Stomach (tissue), 19 donors: ENCODE measurements at places on chromosomes 3 and 15. TPM values are rescaled to one million over a fixed set of nuclear protein-coding genes. Genes with fewer than 3 reads are reported as not detected.

DNA sequence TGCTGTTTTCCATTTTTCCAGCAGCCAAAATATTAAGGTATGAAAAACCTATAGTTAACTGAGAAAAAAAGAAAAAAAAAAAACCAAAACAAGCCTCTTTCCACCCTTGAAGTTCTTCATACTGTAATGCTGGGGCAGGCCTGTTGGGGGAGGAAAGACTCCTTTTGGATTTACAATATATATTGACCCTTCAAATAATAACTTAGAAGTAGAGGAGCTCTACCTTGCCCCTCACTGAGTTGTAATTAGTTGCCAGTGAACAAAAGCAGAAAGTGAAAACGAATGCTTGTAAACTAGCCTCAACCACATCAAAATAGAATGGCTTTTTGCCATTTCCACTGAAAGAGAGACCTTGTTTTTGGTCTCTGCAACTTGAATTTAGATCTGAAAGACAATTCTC is 326.6 kb downstream of the NR2F2 start:
- no peaks in the 10 kb centered on the region for H3K4me1 ChIP-seq
- no peaks in the 10 kb centered on the region for H3K36me3 ChIP-seq
- no peaks in the 10 kb centered on the region for H3K27me3 ChIP-seq
- no peak overlapping the region for H3K27ac ChIP-seq
- H3K4me3 ChIP-seq = no peak overlapping the region

- DNase-seq = no peak
- H3K27me3 ChIP-seq = no peaks in the 10 kb centered on the region
- peaks cover 8% of the 10 kb centered on the region for H3K4me1 ChIP-seq
Measured at GRCh38 chr3:53536282-53536681, 41.9 kb downstream of the CACNA1D start.

DNA sequence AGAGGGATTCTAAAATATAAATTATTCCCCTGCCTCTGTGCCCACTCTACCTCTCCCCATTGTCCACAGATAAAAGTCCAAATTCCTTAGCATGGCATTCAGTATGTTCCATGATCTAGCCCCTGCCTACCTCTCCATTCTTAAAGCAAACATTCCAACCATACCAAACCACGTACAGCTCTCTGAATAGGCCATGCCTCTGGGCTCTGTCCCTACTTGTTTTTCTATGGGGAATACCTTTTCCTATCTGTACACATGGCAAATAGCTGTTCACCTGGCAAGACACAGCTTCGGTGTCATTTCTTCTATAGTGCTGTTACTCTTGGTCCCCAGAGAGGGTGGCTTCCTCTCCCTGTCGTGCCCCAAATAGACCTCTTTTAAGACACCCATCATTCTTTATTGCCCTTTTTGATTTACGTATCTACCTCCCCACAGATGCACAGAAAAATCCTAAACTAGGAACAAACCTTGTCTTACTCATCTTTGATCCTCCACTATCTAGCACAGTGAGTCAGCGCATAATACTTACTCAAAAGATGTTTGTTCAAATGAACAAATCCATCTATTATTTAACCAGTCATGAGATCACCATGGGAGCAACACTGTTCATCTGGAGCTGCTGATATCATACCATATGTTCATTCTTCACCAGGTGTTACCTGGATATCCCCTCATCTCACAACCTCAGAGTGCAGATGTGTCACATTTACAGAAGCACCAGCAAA is 329.8 kb downstream of the THSD4 start:
- no peaks in the 10 kb centered on the region for H3K27me3 ChIP-seq
- peaks cover 41% of the 10 kb centered on the region for H3K4me1 ChIP-seq
- H3K36me3 ChIP-seq = no peaks in the 10 kb centered on the region
- DNase-seq = no peak
- no peak overlapping the region for H3K27ac ChIP-seq
- no peak overlapping the region for H3K4me3 ChIP-seq

DNA sequence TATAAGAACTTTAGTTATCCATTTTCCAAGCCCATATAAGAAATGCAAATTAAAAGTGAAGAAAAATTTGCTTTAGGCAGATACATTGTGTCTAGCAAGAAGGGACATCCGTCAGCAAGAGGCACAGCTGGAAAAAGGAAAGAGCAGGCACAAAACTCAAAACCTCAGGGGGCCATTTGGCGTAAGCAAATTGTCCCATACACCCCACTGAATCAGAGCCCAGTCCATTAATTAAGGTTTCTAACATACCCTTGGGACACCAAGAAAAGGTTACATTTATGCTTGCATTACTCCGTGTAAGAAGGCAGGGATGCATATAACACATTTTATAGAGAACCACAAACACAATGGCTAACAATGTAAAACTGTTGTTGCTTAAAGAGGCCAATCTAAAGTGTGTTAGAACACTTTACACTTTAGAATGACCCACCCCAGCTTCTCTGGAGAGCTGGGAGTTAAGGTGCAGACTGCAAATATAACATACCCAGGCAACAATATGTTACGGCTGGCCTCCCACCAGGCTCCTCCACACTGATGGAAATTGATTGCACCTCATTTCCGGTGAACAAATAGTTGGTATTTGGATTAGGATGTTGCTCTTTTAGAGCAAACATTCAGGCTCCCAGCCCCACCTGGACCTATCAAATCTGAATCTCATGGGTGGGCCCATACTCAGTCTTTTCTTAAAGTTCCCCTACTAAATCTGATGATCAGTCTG is 23.2 kb downstream of the SEMA5B start:
- no peaks in the 10 kb centered on the region for H3K36me3 ChIP-seq
- no peak overlapping the region for H3K27ac ChIP-seq
- no peaks in the 10 kb centered on the region for H3K4me1 ChIP-seq
- no peak for DNase-seq

DNA sequence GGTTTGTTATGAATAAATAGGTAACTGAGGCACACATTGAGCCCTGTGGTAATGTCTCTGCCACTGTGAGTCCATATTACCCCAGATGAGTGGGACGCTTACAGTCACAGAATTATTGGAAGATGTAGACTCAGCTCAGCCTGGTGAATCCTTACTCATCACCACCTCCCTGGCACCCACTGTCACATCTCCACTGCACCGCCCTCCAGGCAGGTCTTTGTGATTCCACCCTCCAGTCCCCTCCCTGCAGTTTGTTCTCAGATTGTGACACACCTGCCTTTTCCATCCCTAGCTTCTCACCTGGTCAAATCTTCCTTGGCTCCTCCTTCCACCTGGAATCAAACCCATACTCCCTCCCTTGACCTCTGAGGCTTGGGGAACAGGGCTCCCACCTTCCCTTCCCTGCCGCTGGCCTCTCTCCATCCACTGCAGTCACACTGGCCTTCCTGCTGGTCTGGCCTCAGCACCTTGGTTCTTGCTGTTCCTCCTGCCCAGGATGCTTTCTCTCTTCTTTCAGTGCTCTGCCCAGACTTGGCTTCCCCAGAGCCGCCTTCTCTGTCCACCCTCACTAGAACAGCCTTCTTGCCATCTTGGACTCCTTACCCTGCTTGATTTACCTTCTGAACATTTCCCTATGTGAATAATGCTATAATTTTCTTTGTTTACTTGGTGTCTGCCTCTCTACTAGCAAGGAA is 9.4 kb downstream of the SLC6A20 start:
- no peaks in the 10 kb centered on the region for H3K36me3 ChIP-seq
- no peak overlapping the region for H3K27ac ChIP-seq
- H3K4me3 ChIP-seq = no peak overlapping the region
- no peaks in the 10 kb centered on the region for H3K27me3 ChIP-seq
- H3K4me1 ChIP-seq = no peaks in the 10 kb centered on the region
- no peak for DNase-seq

GRCh38 chr15:42131826-42132806 is 24.3 kb downstream of the PLA2G4F start:
- no peaks in the 10 kb centered on the region for H3K4me1 ChIP-seq
- DNase-seq = no peak
- no peaks in the 10 kb centered on the region for H3K27me3 ChIP-seq
- no peak overlapping the region for H3K4me3 ChIP-seq

DNA sequence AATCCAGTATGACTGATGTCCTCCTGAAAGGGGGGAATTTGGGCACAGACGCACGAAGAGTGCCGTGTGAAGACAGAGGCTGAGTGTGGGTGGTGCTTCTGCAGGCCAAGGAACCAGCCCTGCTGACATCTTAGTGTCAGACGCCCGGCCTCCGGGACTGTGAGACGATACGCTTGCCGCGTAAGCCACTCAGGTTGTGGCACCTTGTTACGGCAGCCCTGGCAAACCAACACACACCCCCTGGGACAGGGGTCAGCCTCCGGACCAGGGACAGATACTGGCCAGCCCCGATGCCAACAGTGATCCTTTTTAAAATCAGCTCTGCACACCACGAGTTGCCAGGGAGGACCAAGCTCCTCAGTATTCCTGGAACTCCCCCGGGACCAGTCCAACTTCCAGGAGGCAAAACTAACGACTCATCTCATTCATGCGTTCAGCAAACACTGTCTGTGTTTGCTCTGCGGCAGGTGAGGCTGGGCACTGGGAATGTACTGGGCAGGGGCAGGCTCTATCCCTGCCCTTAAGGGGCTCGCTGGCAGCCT is 21.2 kb upstream of the PIGZ start:
- no peak overlapping the region for H3K27ac ChIP-seq
- no peaks in the 10 kb centered on the region for H3K4me1 ChIP-seq
- H3K36me3 ChIP-seq = no peaks in the 10 kb centered on the region
- DNase-seq = no peak
- H3K27me3 ChIP-seq = peaks cover 19% of the 10 kb centered on the region
- H3K4me3 ChIP-seq = no peak overlapping the region

DNA sequence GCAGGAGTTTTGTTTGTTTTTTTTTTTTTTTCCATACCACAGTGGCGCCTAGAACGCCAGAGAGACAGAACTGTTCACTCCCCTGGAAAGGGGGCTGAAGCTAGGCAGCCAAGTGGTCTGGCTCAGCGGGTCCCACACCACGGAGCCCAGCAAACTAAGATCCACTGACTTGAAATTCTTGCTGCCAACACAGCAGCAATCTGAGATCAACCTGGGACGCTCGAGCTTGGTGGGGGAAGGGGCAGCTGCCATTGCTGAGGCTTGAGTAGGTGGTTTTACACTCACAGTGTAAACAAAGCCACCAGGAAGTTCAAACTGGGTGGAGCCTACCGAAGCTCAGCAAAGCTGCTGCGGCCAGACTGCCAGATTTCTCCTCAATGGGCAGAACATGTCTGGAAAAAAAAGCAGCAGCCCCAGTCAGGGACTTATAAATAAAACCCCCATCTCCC is 29.8 kb downstream of the SPICE1 start:
- H3K36me3 ChIP-seq = no peaks in the 10 kb centered on the region
- H3K4me3 ChIP-seq = no peak overlapping the region
- no peaks in the 10 kb centered on the region for H3K27me3 ChIP-seq
- peak; percentile 32 for DNase-seq

DNA sequence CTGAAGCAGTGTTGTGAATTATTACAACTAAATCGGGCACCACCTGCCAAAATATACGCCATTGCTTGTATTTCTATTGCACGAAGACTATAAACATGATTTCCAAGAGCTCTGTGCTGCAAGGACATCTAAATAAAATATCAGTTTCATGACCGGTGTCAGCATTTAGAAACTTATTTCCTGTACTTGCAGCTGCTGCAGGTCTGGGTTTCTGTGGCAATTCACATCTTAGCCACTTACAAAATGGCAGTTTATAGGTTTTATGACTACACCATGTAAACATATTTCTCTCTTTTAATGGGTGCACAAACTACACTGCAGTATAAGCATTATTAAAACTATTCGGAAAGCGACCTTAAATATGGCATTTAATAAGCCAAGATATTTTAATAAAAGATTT is 359.4 kb downstream of the VPS13C start:
- H3K36me3 ChIP-seq = no peaks in the 10 kb centered on the region
- no peak overlapping the region for H3K4me3 ChIP-seq
- H3K27ac ChIP-seq = no peak overlapping the region
- H3K27me3 ChIP-seq = no peaks in the 10 kb centered on the region

- no peaks in the 10 kb centered on the region for H3K36me3 ChIP-seq
- no peak for DNase-seq
- H3K27ac ChIP-seq = no peak overlapping the region
- no peaks in the 10 kb centered on the region for H3K27me3 ChIP-seq
Measured at GRCh38 chr3:8210882-8211341, 290.7 kb upstream of the LMCD1 start.

DNA sequence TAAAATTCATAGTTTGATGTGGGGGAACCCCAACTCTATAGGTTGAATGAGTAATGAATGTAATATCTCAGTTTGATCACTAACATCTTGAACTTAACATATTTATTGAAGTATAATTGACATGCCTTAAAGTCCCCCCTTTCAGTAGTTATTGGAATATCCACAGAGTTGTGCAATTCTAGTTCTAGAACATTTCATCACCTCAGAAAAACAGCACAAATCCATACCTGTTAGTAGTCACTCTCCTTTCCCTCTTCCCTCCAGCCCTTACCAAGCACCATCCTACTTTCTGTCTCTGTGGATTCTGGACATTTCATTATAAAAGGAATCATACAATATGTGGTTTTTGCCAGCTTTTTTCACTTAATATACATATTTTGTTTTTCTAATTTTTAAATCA is 8.7 kb upstream of the NIT2 start:
- H3K4me1 ChIP-seq = no peaks in the 10 kb centered on the region
- DNase-seq = no peak
- H3K36me3 ChIP-seq = peaks cover 30% of the 10 kb centered on the region
- no peaks in the 10 kb centered on the region for H3K27me3 ChIP-seq
- H3K27ac ChIP-seq = no peak overlapping the region
- no peak overlapping the region for H3K4me3 ChIP-seq

GRCh38 chr3:17802950-17803349 is 60.5 kb upstream of the TBC1D5 start:
- no peak for DNase-seq
- no peak overlapping the region for H3K4me3 ChIP-seq
- no peaks in the 10 kb centered on the region for H3K4me1 ChIP-seq
- H3K27me3 ChIP-seq = no peaks in the 10 kb centered on the region
- H3K27ac ChIP-seq = no peak overlapping the region
- H3K36me3 ChIP-seq = no peaks in the 10 kb centered on the region

NPAP1 gene
- polyA plus RNA-seq = not detected

GPR62 gene
- polyA plus RNA-seq = not detected

MUC4 gene
- 0.81 TPM for polyA plus RNA-seq
